Activated CD8-positive, alpha-beta memory T cell treated with anti-CD3 and anti-CD28 coated beads for 1 hour (primary cell): ENCODE measurements at places on chromosomes 3 and 15.

GRCh38 chr3:180175572-180175971 is 138.8 kb upstream of the PEX5L start:
- DNase-seq = no peak

DNA sequence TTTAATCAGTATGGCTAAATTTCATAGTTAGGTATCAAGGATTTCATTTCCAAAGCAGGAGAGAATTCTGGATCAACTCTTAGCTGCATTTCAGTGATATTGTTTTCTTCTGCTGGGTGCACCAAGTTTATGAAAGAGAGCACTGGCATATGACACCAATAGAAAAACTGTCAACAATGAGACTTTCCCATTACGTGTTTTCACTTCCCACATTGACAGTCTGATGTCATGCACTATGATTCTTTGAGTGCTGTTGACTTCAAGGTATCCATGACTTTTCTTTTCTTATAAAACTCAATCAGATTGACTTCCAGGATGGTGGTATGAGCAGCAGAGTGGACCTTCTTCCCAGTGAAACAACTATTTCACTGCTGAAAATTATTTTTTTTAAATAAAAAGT is 476.1 kb downstream of the EDEM1 start:
- DNase-seq = no peak

- DNase-seq = peak; percentile 57
Observed at GRCh38 chr15:68783226-68784058, 37.3 kb downstream of the ANP32A start.

- no peak for DNase-seq
Observed at GRCh38 chr3:186108106-186108940, 566 bp downstream of the ETV5 start.

DNA sequence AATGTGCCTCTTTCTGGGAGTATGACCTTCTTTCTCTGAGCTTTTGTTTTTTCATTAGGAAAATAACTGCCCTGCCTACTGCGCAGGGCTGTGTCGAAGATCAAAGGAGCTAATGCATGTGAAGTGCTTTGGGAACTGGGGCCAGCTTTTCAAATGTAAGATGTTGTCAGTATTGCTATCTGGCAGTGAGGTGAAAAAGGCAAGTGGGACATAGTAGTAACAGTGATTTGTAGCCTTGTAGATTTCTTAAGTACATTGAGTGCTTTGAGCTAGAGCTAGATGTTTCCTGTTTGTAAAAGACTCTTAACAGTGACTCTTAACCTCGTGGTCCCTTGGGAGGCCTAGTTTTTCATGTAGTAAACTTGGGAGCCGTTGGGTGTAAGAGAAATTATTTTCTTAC is 126.5 kb downstream of the ECT2 start:
- no peak for DNase-seq

DNA sequence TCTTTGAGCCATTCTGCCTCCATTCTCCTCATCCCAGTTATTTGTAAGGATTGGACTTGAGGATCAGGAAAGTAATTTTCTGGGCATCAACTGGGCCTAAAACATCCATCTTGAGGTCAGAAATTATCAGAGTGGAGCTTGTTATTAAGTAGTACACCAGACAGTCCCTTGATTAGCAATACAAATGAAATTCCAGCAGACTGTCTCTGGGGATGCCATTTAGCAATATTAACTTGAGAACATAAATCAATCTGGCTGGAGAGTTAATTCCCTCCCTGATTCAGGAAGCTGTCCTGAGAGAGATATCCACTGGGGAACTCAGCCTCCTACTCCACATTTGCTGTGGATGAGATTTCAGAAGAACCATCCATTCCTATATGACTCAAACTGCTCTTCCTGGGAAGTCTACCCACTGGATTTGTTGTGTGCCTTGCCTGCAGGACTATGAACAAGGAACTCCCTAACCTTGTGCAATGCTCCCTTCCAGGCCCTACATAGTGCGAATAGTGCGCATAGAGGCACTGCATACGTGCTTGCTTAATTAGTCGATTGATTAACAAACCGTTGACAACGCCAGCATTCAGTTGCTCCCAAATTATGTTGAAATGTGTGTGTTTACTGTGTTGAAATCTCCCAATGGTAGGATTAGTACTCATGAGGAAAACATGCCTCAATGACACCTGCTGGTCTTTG is 36.1 kb upstream of the MTMR14 start:
- DNase-seq = no peak
